Activated CD4-positive, alpha-beta T cell treated with anti-CD3 and anti-CD28 coated beads, Interleukin-2, amount 50 U/mL, for 1 hour (primary cell): ENCODE measurements at places on chromosomes 6 and 20.
A peak's percentile ranks its signal among the peaks of the same experiment; 100 is the strongest.

GRCh38 chr6:125947615-125948014 is 9.0 kb upstream of the HINT3 start:
- DNase-seq = no peak

DNA sequence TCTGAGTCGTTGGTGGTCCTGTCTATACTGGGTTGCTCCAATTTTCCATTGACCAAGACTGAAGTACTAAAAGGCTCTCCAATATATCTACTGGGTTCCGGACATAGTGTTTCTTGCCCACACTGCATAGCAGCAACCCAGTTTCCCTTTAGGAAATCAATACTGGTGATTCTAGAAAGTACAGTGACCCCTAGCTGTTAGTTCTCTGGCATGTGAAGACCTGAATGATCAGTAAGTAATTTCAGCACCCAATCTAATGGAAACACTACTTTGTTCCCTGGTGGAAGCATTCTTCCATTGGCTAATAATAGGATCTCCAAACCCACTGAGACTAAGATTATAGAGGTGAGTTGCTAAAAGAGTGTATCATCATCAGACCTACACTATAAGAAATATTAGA is 40.8 kb upstream of the STMND1 start:
- DNase-seq = no peak

GRCh38 chr6:150689900-150690590 is 90.4 kb downstream of the PLEKHG1 start:
- DNase-seq = no peak

DNA sequence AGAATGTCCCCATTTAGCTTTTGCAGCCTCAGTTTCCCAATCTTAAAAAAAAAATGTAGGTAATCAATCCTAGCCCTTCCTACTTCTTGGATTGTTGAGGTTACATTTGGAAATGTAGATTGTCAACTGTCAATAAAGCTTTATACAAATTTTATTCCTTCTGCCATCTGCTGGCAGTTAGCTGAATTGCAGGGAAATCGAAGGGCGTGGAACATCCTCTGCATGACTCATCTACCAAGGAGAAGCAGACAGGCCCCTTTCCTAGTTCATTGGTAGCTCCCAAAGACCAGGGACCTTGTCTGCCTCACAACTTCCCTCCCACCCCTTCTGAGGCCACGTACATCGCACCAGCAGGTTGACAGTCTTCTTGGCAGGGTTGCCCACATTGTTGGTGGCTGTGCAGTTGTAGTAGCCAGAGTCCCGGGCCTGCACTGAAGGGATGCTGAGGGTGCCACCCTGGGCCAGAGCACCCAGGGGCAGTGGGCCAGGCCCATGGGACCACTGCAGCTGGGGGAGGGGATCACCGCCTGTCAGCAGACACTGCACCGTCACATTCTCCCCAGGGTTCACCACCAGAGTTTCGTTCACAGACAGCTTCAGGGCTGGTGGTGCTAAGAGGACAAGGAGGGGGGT is 43.6 kb downstream of the MDGA1 start:
- DNase-seq = peak; percentile 15

- DNase-seq = no peak
These were observed 83.7 kb downstream of the FILIP1 start for GRCh38 chr6:75409928-75410327.

DNA sequence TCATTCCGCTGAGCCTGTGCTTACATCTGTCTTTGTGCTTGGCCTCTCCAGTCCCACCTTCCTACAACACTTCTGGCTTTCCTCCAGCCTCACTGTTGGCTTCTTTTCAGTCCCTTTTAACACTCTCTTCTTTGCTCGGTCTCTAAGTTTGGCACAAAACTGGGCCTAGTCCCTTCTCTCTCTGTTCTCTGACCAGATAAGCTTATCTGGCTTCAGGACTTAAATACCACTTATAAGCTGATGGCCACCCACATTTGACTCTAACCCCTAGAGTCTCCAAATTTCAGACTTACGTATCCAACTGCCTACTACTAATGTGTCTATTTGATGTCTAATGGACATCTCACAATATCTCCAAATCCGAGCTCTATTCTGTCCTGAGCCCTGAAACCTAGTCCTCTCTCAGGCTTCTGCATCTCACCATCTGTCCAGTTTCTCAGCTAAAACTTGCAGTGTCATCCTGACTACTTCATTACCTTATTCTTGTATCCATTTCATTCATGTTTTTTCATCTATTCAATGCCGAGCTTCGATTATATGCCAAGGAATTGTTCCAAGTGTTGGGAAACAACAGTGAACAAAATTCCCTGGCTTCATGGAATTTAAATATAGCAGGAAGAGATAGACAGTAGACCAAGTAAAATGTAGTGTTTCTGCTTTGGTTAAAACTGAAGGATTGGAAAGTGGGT is 40.1 kb downstream of the TBPL1 start:
- no peak for DNase-seq

GRCh38 chr6:14276667-14277404 is 159.3 kb downstream of the CD83 start:
- no peak for DNase-seq

DNA sequence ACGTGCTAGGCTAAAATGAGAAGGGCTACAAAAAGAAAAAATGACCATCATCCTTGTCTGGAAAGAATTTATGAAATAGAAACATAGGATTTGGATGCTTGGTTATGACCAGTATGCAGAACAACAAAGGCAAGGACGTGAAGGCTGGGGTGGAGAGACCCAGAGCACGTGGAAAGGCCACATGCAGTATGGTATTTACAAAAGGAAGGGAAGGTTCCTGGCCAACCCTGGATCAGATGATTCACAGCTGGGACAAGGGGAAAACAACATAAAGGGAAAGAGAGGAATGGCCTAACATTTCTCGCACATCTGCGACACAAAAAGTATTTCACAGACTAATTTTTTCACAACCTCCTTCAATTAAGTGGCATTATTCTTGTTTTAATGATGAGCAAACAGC is 8.2 kb downstream of the STX7 start:
- no peak for DNase-seq

DNA sequence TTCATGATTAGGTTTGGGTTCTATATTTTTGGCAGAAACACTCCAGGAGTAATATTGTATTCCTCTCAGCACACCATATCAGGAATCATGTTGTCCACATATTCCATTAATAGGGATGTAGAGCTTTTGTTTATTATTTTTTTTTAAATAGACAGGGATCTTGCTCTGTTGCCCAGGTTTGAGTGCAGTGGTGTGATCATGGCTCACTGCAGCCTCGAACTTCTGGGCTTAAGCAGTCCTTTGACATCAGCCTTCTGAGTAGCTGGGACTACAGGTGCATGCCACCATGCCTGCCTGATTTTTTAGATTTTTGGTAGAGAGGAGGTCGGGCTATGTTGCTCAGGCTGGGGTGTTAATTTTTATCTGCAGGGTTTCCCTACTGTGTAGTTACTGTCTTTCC is 12.0 kb downstream of the SCAF8 start:
- no peak for DNase-seq
